ENCODE measurements at places on chromosomes 1 and 21.

DNA sequence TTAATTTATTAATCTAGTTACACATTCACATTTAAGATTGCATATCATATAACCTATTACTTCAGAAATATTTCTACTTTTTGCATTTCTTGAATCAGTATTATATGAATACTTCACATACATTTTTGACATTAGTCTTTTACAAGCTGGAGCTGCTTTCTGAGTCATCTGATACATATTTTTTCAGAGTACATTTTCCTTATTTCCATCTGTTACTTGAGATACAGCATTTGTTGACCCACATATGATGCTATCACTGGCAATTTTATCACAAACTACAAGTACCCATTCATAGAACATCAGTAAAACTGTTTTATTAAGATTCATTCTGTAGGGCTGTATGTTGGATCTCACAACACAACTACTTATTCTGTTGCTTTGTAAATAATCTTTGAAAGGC, 367.2 kb upstream of the ST6GALNAC5 start:
- no peak for DNase-seq

DNA sequence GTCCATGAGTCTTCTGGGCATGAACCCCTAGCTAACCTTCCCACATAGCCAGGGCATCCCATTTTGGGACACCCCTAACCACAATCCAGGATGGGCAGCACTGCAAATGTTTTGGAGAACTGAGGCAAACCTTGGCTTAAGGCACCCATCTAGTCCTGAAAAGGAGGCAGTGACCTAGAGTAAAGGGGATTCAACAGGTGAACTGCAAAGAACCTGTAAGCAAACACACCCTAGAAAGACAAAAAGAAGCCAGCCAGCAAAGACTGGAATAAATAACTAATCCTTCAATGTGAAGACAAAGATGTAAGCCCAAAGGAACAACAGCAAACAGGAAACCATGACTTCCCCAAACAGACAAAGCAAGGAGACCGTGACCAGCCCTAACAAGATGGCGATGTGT, 56.8 kb upstream of the PPIH start:
- no peak for DNase-seq

DNA sequence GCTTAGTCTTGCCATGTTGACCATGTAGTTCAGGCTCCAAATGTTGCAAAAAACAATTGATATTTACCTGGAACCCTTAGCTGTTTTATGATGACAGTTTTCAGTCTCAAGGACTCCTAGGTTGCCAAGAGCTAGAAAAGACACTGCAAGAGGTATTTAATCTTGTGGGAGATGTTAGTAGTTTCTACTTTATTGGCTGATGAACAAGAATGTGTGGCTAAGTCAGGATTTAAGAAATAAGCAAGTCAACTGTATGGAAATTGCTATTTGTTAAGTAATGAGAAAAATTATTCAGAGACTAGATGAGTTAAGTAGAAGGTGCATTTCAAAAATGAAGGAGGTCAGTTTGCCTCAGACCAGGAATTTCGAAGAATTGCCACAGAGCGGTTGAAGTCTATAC, 639.7 kb upstream of the USP24 start:
- no peak for DNase-seq

DNA sequence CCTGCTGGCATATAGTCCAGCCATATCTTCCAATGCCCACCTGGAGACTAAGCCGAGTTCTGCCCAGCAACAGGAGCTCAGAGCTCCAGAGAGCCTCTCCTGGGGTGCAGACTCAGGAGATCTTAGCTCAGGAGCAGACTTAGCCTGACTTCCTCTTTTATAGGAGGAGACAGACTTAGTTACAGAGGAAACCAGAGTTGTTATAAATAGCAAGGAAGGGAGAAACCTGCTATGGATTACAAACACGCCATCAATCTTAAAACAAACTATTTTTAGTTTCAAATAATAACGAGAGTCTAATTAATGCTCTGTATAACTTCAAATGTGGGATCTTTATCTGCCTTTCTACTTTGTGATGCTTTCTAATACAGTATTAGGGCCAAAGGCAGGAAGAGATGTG, 3.3 kb upstream of the KIF21B start:
- DNase-seq, result no peak

- no peak for DNase-seq
These were observed 49.7 kb downstream of the SYT6 start for GRCh38 chr1:114103992-114104391.

All from NCI-H1930 (cell line).